Osteoblast (primary cell): ENCODE measurements at places on chromosomes 3 and 15. TPM values are rescaled to one million over a fixed set of nuclear protein-coding genes. Genes with fewer than 3 reads are reported as not detected.
A peak's percentile ranks its signal among the peaks of the same experiment; 100 is the strongest.

CNOT10 gene
- 34.5 and 36.9 TPM in 2 replicates for total RNA-seq

DNA sequence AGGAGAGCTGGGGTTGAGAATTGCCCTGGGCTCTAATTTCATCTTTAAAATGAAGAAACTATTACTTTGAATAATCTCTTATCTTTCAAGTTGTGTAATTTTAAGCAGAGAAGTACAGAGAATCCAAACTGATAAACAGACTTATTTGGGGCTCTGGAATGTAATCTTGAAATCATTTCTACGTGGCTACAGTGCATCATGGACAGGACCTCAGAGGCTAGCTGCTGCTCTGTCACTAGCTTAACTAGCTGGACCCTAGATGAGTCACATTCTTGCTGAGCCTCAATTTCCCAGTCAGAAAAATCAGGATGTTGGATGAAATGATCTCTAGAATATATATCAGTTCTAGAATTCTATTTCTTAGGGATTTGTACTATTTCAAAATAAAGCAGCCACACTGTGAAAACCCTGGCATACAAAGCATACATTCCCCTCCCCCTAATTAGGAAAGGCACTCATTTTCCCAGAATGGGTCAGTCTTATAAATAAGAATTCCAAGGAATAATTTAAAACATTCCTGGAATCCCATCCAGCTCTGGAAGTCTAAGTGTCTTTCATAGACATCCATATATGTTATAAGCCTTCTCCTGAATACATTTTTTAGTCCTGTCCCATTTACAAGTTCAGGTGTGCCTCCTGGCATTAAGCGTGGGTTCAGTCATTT, 47.2 kb downstream of the RASGRP1 start:
- H3K27ac ChIP-seq = peak overlapping the region; percentile 30
- H3K4me1 ChIP-seq = peaks cover 18% of the 10 kb centered on the region
- peak; percentile 66 for DNase-seq
- no peak overlapping the region for H3K4me3 ChIP-seq
- no peaks in the 10 kb centered on the region for H3K36me3 ChIP-seq

GRCh38 chr3:32355751-32356291, 35.8 kb upstream of the CMTM7 start:
- no peak overlapping the region for H3K4me3 ChIP-seq
- H3K36me3 ChIP-seq = no peaks in the 10 kb centered on the region
- no peaks in the 10 kb centered on the region for H3K27me3 ChIP-seq
- H3K4me1 ChIP-seq = no peaks in the 10 kb centered on the region
- no peak overlapping the region for H3K27ac ChIP-seq
- DNase-seq = no peak

DNA sequence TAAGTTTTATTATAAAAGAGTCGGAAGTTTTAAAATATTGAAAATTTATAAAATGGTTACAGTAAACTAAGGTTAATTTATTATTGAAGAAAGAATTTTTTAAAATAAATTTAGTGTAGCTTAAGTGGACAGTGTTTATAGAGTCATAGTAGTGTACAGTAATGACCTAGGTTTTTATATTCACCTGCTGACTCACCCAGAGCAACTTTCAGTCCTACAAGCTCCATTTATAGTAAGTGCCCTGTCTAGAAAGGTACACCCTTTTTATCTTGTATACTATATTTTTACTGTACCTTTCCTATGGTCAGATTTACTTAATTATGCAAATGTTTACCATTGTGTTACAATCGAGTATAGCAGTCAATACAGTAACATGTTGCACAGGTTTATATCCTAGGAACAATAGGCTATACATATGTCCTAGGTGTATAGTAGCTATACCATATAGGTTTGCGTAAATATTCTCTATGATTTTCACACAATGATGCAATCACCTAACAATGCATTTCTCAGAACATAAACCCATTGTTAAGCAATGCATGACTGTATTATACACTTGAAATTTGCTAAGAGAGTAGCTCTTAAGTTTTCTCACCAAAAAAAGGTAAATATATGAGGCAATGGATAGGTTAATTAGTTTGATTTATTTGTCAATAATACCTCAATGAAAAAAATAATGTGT, 106.9 kb upstream of the CD96 start:
- no peak for DNase-seq
- no peaks in the 10 kb centered on the region for H3K4me1 ChIP-seq
- H3K36me3 ChIP-seq = no peaks in the 10 kb centered on the region
- H3K27ac ChIP-seq = no peak overlapping the region
- H3K27me3 ChIP-seq = no peaks in the 10 kb centered on the region

AADAC gene
- not detected in 2 replicates for total RNA-seq

DNA sequence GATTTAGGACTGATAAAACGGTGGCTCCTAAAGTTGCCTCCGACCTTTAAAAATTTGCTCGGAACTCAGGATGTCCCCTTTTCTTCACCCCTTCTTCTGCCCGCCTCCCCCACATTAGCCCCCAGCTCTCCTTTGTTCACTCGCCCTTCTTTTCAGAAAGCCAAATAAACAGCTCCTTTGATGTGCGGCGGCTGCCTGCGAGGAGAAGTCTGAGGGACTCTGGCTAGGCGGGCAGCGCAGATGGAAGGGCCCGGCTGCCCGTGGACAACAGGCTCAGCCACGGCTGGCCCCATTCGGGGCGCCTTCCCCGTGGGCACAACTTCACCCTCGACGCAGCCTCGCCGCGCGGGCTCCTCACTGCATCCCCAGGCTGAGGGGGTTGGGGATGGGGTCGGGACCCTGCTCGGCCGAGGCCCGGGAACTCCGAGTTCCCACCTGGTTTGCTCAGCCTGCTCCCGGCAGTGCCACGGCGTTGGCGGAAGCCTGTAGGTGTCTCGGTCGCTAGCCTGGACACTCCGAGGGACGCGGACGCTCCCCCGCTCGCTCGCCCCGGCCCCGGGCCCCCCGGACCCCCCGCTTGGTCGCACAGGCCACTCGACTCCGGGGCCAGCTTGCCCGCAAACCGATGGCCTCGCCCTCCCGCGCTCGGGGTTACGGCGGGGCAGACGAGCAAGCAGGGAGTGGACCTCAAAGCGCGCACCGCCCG, 897 bp upstream of the TLE3 start:
- H3K36me3 ChIP-seq = peaks cover 7% of the 10 kb centered on the region
- peak overlapping the region; percentile 91 for H3K27ac ChIP-seq
- peaks cover 45% of the 10 kb centered on the region for H3K4me1 ChIP-seq
- DNase-seq = peak; percentile 89
